Inflammatory macrophage treated with lipopolysaccharide for 4 hours (primary cell): ENCODE measurements at places on chromosomes 2 and 18.
A peak's percentile ranks its signal among the peaks of the same experiment; 100 is the strongest.

- no peak for DNase-seq
Observed at GRCh38 chr2:101485856-101486255, 10.9 kb upstream of the RFX8 start.

- DNase-seq: peak; percentile 26
Observed at GRCh38 chr2:138515092-138515491, 13.5 kb downstream of the SPOPL start.

DNA sequence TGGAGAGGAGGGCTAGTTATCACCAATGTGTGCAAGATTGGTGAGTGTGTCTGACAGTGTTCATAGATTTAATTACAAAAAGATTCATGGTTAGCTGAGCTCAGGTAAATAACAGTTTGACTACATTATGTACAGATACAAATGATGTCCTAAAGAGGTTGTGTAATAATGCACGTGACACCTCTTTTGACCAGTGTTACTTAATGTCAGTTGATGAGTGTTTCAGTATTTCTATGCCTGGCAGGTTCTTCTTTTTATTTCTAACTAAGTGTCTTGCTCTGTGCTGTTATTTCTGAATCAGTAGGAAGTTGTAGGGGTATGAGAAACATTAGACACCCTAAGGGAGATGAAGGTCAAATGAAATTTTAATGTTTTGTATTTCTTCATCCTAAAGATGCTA is 7.9 kb upstream of the INHBB start:
- peak; percentile 87 for DNase-seq

DNA sequence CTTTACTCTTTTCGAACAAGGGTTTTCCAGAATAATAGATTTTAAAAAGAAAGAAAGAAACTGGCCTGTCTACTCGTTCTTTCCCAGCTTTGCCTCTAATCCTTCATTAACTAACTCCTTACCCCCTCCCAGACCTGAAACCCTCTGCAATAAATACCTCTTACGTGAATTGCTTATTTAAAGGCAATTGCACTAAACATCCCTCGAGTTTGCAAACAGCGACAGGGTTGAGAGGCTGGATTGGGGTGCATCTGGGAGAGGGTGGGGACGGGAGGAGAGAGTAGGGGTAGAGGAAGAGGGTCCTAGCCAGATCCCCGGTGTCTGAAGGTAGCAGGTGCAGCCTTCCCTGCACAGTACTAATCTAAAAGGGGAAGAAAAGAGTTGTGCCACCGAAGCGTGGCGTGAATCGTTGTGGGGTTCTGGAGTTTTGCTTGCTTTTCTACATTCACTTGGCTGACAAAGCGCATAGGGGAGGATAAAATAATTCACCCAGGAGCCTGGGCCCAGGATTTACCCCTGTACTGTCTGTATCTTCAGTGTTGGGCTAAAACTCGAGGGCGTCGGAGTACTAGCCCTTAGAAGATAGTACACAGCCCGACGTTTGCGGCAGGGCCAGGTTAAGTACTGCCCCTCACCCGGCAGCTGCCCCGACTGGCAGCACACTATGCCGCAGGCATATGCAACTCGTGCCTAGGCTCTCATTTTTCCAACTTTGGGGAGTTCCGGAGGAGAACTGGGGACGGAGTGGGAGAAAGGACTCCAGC is 1.9 kb upstream of the NEUROD1 start:
- DNase-seq: no peak

DNA sequence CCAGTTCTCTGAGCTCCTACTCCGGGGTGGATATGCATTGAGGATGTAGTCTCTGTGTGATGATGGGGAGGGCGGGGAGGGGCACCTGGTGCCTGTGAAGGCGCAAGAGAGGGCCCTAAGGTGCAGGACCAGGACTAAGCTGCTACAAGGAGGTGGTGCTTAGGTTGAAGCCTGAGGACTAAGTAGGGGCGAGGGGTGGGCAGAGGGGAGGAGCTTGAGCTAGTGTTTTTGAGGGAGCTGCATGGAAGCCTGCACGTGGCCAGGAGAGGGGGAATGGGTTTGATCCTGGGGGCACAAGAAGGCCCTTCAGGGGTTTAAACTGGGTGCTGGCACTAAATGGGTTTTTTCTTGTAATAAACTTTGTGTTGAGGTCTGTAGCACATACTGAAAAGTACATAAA is 105.0 kb downstream of the UGGT1 start:
- DNase-seq: no peak

DNA sequence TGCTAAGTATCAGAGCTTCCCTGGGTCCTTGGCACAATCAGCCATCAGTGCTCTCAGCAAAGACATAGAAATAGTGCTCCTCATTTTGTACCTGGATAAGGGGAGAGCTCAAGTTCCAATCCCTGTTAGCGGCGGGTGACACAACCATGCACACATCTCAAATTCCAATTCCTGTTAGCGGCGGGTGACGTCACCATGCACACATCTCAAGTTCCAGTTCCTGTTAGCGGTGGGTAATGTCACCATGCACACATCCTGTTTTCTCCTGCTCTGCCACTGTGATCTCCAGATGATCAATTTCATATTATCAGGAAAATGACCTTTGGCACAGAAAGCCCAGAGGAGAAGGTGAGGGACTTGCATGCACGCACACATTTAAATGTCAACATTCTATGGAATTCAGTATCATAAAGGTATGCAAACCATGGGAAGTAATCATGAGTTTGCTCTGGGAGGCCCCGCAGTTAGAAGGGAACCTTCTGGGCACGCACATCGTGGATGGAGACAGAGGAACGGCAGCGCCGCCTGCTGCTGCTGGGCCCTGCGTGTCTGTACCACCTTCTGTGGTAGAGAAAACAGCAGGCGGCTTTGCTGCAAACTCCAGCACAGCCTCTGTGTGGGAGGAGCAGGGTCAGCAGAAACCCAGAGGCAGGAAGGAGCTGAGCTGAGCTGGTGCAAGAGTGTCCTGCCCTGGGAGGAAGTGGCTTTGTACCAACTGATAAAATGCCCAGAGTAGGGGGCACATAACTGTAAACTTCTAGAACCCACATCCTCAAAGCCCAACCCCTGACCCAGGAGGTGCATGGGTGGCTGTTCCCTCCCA is 77.8 kb downstream of the MBP start:
- peak; percentile 95 for DNase-seq
